ENCODE measurements at places on chromosomes 5 and 9.

DNA sequence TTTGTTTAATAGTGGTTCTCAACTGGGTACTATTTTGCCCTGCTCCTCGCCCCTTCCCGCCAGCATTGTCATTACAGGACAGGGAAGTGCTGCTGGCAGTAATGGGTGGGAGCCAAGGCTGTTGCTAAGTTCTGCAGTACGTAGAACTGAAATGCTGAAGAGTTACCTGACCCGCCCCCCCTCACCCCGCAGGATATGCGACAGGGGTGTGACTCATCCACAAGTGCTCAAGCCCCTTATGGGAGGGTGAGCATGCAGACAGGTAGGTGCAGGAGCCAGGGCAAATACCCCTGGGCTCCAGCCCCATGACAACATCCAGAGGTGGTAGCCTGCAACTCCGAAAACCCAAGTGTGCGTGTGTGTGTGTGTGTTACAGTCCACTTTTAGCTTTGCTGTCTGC is 35.7 kb downstream of the LRRC70 start:
- DNase-seq = no peak

GRCh38 chr9:112025850-112026249 is 129.2 kb downstream of the UGCG start:
- no peak for DNase-seq

DNA sequence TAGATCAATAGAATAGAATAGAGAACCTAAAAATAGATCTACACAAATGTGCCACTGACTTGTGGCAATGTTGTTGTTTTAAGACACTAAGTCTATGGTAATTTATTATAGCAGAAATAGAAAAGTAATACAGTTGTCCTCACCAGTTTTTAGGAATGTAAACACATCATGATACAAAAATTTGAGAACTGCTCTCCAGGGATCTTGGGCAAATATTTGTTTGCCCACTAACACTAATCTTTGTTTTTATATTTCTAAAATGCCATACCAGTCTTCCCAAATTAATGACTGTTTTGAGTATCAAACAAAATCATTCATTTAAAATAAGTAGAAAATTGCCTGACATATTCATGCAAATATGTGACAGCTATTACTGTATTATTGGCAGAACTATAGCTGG is 297.6 kb downstream of the BRINP1 start:
- DNase-seq = no peak

GRCh38 chr5:96626956-96627355 is 35.2 kb upstream of the CAST start:
- no peak for DNase-seq

DNA sequence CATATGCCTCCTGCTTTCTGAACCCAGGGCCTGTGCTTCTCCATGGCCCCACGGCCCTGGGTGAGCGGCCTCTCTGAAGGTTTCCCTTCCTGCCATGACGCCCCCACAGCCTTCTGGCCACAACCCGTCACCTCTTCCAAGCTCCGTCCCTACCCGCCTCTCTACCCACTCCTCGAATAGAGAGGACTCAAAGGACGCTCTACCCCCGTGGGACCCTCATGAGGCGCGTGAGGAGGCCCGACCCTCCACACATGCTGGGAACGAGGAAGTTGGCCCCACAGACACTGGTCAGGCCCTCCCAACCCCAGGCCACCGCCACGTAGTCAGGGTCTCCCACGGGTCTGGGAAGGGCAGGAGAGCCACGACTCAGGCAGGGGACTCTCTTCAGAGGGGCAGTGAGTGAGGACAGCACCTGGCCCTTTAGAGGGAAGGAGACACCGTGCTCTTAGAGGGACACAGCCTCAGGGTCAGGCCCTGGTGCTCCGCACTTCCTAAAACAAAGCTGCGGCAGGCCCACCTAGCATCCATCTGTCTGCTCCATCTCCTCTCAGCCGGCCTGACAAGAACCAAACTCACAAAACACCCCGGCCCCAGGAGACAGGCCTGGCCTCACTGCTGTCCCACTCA is 5.3 kb downstream of the BRD3 start:
- DNase-seq = no peak

DNA sequence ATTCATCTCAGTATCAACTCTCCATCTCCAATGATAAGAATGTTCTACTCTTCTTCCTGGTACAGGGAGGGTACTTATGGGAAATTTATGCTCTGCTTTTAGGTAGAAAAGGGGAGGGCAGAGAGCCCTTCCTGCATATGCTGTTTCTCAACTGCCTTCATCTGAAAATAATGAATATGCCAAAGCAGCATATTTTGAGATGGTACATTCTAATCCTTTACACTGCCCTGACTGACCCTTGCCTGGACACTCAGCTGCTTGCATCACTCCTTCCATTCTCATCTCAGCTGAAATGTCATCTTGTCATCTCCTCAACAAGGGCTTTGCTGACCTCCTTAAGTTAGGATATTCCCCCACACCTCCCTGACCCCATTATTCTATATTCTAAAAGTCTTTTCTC is 68.5 kb downstream of the ALDH7A1 start:
- no peak for DNase-seq

DNA sequence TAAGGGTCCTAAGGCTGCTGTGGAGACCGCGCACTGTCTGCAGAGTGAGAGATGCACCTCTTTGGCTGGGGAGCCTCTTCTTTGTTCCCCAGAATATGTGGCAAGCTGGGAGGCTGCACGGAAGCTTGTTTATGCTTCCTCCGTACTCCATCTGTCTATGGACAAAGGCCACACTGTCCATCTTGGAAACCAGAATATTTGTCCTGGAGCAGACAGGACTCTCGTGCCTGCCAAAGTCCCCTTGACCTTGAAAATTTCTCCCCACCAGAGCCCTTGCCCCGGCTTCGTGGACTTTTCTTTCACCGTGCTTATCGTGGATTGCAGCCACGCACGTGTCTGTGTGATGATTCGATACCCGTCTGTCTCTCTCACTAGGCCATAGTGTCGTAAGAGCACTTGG is 147.4 kb downstream of the NSG2 start:
- no peak for DNase-seq

DNA sequence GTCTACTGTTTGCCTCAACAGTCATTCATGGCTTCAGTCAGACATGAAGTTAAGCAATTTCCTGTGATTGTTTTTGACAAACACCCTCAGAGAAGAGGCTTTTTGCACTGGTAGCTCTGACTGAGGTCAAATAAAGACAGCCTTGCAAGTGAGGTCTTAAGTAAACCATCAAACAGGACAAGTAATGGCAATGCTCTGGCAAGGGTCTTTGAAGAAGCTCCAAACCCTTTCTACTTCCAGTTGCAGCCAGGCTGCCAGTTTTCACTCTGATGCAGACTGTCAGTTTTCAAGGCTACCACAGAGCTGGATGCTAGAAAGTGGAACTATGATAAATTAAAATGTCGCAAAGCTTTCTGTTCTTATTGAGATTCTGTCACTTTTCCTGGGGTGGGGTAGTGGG is 421.5 kb upstream of the PTGER4 start:
- no peak for DNase-seq

- DNase-seq = peak; percentile 22
These were observed 141.9 kb downstream of the PBX3 start for GRCh38 chr9:125889112-125889475.

GRCh38 chr5:14216902-14217301 is 73.8 kb downstream of the TRIO start:
- DNase-seq = no peak

DNA sequence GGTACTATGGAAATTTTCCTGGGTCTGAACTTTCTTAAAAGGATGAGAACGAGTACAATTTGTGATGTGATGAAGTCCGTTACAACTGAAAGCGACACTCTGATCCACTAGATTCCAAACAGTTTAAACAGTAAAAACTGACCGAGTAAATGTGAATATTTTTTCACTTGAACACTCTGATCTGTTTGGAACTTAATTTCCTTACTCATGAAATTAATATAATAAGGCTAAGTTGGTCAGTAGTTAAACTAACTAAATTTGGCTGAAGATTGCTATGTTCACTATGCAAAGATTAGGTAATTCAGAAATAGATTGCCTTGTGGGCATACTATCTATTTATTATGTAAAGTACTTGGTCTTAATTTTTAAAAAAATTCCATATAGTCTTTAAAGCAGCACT is at the start of gene C9orf57:
C9orf57 (minus strand) TSS at position 101 of the 400 bp plus-strand sequence. CDS start 1,282 bp downstream, outside the sequence.
- DNase-seq = no peak

- DNase-seq = peak; percentile 87
These were observed 24.6 kb downstream of the GFPT2 start for GRCh38 chr5:180328296-180329137.

DNA sequence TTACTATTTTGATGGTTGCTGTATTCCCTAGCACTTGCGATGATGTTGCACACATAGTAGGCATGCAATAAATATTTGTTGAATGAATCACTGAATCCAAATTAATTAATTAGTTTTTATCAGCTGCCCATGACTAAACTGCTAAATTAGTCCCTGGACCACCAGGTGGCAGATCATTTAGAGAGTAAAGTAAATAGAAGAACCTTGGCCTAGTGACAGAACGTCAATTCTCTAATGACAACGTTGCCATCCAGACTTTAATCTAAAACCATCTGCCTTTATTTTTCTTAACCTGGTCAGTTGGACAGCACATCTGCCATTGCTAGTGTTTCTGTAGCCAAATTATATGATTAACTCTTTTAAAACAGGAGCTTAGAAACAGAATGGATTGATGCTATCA is 457.5 kb downstream of the KIF4B start:
- DNase-seq = no peak

DNA sequence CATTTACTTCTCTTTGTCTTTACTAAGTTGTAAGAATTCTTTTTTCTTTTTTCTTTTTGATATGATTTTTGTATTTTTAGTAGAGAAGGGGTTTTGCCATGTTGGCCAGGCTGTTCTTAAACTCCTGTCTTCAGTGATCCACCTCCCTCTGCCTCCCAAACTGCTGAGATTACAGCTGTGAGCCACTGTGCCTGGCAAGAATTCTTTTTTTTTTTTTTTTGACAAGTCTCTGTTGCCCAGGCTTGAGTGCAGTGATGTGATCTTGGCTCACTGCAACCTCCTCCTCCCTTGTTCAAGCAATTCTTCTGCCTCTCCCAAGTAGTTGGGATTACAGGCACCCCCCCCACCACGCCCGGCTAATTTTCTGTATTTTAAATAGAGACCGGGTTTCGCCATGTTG is 9.9 kb downstream of the NPM1 start:
- DNase-seq = no peak

DNA sequence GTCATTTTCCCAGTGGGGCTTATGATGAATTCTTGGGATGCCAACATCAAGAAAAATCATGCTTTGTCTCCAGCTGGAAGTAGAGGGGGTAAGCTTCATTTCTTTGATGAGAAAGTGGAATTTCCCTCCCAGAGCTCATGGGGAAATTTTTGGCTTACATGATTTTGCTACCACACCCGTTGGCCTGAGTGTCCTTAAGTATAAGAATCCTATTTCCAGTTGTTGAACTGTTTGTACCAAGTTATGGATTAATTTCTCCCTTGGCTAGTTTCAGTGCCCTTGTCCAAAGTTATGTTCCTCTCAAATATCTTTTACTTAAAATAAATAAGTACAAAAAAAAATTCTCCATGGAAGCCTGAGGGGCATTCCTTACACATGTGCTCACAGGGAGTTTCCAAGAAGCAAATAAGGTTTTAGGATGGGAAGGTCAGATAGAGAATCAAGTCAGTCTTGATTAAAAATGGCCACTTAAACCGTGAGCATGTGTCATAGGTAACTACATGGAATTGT is 82.3 kb downstream of the PTCD2 start:
- DNase-seq = no peak

DNA sequence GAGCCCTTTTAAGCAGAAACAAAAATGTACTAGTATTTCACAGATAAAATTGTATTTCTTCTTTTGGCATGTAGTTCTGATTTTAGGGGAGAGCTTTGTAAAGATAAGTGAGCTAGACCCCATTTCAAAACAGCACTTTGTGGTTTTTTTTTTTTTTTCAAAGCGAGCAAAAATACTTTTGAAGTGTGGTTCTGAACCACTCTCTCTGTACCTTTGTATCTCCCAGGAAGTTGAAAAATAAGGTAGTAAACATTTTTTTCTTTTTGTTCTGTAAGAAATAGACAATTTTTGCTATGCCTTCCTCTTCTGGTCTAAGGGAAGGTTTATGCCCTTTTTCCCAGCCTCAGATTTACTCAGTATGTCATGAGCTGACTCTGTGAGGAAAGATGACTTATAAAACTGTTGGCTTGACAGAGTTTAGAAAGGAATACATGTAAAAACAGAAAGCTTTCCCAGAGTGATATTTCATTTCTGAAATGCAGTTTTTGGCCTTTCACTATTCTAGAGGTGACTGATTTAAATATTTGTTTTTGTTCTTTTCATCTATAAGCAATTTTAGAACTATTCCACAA is 12.5 kb downstream of the ERCC6L2 start:
- DNase-seq = no peak

- DNase-seq = no peak
These were observed 175.6 kb downstream of the MEF2C start for GRCh38 chr5:88707216-88707965.

GRCh38 chr9:74001382-74001781 is 495.8 kb upstream of the RORB start:
- DNase-seq = no peak

DNA sequence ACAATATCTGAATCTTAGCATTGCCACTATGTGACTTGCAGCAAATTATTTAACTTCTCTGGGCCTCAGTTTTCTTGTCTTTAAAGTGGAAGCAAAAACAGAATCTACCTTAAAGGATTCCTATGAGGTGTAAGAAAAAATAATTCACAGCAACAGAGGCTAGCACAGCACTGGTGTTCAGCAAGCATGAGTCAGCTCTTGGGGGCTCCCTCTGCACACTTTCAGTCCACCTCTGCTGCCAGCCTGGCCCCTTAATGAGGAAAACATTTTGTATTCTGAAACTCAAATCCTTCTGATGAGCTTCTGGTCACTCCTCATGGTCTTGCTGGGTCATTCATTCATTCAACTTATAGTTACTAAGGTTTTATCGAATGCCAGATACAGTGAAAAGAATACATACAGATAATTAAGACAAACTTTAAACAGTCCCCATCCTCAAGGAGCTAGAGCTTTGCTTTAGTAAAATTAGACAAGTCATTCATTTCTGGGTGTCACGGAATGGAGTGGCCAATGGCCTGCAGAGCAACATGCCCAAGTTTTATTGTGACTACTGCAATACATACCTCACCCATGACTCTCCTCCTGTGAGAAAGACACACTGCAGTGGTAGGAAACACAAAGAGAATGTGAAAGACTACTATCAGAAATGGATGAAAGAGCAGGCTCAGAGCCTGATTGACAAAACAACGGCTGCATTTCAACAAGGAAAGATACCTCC is 26.8 kb upstream of the IQGAP2 start:
- DNase-seq = no peak
